ENCODE measurements at places on chromosomes 16 and 17.
A peak's percentile ranks its signal among the peaks of the same experiment; 100 is the strongest.

DNA sequence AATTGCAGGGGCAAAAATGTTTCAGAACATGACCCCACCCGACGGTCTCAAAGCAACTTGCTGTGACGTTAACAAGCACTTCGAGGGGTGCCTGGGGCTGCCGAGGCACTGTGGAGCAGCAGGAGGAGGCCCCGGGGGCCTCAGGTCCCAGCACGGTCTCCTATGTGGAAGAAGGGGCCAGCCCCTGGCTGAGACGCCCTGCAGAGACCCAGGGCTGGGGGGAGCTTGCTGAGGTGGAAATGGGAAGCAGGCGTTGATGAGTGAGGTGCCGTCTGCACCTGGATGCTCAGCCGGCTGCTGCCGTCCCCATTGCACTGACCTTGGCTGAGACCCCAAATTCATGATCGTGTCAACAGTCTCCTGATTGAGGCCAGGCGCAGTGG, 46.5 kb downstream of the NT5M start:
- DNase-seq, result no peak

- DNase-seq, result peak; percentile 57
Measured at GRCh38 chr17:7858522-7858810, 663 bp downstream of the CYB5D1 start.

DNA sequence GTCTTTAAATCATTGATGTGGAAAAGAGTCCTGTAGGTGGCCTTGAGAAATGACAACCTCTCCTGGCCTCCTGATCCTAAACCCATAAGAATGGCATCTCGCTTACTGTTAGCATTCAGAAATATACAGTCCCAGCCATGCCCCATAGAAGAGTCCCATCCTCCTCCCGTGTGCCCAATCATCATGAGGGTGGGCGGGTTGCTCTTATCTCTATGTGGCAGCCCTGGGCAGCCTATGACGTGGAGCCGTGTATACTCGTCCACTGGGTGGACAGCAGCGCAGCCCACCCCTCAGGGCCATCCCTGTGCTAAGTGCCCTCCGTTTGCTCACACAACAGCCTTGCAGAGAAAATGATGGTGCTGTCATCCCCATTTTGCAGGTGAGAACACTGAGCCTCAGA, 105.3 kb downstream of the AMFR start:
- no peak for DNase-seq

DNA sequence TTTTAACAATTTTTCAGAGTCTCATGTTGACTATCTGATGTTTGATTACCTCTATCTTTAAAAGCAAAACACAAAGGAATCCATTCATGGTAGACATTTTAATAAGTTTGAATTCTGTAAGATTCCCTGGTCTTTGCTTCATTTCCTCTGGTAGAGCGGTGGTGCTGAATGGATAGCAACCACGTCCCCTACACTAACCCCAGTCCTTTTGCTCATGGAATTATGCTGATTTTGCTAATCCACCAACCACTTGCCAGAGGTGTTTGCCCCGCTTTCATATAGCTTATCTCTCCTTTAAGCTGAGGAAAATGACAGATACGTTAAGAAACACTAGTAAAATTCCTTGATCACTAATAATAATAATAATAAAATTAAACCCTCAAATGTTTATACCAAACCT, 9.5 kb downstream of the KCNJ16 start:
- DNase-seq, result no peak

GRCh38 chr17:38746849-38747462, 1.2 kb downstream of the PCGF2 start:
- no peak for DNase-seq

DNA sequence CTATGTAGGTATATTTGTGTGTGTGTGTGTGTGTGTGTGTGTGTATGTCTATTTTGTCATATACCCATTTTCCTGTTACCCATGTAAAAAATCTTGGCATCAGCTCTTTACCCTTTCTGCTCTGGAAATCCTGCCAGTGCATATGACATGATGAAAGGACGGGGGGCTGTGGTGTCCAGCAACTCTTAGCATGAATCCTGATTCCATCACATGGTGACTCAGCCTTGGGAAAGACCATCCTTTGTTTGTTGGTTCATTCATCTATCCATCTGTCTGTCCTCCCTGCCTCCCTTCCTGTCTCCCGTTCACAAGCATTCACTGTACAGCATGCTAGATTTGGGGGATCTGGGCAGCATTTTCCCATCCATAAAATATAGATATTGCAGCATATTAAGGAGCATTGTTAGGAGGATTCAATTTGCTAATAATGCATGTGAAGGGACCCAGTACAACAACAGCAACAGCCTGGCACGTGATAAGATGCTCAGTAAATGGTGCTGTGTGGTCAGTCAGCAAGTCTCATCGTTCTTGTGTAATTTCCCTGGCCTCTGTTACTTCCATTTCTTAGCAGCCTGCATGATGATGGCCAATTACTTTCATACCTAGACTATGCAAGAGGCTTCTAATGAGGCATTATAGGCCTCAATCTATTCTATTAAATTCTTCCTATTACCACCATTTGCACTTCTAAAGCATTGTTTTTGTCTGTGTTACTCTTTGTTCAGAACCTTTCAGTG, 191.0 kb downstream of the PRKCA start:
- DNase-seq, result no peak

- no peak for DNase-seq
Measured at GRCh38 chr17:73446617-73447016, 134.8 kb upstream of the CDC42EP4 start.

GRCh38 chr16:471353-472198, 46.1 kb downstream of the RAB11FIP3 start:
- no peak for DNase-seq

DNA sequence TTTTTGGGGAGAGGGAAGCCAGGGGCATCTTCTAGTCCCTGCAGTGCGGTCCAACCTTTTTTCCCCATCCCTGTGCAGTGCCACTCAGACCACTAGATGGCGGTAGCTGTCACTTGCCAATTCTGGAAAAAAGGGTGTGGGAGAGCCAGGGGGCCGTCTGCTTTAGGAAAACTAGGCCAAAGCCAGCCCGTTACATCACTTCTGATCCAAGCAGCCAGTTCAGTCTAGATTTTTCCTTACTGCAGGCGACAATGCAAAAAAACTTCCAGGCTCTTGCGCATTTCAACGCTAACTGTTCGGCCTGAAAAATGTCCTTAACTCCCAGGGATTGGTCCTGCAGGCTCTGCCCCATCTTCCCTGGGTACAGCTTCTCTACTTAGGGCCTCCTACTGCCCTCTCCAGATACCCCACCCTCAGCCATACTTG, 69.2 kb upstream of the CES5A start:
- peak; percentile 2 for DNase-seq

DNA sequence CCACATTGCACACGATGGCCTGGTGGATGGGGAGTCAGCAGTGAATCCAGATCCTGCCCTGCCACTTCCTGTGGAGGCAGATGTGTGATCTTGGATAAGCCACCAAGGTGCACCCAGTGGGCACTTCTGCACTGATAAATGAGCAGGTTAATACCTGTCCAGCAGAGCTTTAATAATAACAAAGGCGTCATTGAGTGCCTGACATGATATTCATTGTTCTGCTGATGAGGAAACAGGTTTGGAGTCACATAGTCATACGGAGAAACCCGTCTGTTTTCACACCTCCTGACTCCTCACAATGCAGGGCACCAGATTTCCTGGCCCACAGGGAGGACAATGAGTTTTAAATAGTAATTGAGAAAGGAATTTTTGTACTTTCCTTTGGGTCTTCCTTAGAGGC, 324.6 kb upstream of the CDH5 start:
- DNase-seq, result no peak

DNA sequence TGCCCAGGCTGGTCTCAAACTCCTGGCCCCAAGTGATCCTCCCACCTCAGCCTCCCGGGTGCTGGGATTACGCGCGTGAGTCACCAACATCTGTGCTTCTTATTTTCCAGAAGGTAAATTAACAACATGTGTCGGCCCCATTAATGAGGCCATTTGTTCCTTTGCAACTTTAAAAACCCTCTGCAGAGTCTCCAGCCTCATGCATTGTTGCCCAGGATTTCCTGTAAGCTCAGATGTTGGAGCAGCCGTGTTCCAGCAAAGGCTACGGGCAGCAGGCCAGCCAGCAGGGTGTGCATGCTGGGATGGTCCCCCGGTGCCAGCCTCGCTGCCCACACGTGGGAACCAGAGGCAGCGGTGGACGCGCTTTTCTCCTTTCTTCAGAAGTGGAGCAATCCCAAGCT, 19.1 kb upstream of the HEXD start:
- DNase-seq, result no peak

DNA sequence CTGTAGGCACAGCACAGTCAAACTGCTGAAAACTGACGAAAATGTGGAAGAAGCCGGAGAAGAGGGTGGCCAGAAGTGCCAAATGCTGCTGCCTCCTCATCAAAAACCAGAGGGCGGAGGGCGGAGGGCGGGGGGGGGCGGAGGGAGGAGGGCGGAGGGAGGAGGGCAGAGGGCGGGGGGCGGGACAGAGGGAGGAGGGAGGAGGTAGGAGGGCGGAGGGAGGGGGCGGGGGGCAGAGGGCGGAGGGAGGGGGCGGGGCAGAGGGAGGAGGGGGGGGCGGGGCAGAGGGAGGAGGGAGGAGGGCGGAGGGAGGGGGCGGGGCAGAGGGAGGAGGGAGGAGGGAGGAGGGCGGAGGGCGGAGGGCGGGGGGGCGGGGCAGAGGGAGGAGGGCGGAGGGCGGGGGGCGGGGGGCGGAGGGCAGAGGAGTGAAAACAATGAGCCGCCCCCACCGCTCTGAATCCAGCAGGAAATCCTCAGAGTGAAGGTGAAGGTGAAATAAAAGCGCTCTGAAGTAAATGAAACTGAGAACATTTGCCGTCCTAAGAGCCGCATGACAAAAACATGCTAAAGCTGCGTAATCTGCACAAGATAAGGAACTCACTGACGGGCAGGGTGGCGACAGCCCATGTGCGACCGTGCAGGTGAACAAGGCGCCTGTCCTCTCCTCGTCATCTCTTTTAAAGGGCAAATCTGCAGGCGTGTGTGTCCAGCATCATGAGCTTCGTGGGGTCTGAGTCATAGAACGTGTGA, 22.6 kb upstream of the CBFA2T3 start:
- no peak for DNase-seq

GRCh38 chr17:30360086-30360808, 18.5 kb upstream of the CPD start:
- DNase-seq, result no peak

- no peak for DNase-seq
Measured at GRCh38 chr17:68289473-68289872, 1.5 kb downstream of the SLC16A6 start.

- no peak for DNase-seq
Measured at GRCh38 chr16:23424292-23424958, 28.6 kb downstream of the COG7 start.

- DNase-seq, result no peak
Measured at GRCh38 chr16:88602091-88602490, 31.9 kb downstream of the ZC3H18 start.

- DNase-seq, result peak; percentile 58
Measured at GRCh38 chr17:45224671-45225050, 3.0 kb downstream of the FMNL1 start.

DNA sequence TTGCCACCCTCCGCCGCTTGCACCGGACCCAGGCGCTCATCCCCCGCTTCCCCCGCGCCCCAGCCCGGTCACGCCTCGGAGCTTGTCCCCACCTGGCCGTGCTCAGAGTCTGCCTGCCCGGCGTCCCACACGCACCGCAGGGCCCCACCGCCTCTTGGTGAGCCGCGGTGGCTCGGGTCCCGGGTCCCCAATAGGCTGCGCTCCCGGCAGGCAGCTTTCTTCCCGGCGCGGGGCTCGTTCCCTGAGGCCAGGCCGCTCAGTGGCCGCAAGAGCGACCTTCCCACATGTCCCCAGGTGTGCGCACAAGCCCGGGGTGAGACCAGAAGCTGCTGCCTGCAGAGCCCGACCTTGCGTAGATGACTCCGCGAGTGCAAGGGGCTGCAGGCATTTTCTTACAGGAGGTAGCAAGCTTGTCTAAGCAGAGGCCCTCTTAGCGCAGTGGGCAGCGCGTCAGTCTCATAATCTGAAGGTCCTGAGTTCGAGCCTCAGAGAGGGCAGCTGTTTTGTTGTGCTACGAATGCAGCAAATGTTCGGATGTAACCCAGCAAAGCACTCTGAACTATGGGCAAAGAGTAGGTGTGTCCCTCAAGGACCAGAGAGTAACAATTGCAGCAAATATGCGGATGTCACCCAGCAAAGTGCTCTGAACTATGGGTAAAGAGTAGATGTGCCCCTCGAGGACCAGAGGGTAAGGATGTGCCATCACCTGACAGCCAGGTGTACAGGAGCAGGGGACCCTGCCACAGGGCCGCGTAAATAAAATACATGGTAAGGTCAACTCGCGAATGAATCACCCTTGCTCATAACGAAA, 15.6 kb downstream of the TLE7 start:
- DNase-seq, result no peak

GRCh38 chr17:72872396-72872795, 220.1 kb downstream of the SLC39A11 start:
- DNase-seq, result no peak

- no peak for DNase-seq
Measured at GRCh38 chr17:57419940-57420550, 163.7 kb downstream of the MSI2 start.

DNA sequence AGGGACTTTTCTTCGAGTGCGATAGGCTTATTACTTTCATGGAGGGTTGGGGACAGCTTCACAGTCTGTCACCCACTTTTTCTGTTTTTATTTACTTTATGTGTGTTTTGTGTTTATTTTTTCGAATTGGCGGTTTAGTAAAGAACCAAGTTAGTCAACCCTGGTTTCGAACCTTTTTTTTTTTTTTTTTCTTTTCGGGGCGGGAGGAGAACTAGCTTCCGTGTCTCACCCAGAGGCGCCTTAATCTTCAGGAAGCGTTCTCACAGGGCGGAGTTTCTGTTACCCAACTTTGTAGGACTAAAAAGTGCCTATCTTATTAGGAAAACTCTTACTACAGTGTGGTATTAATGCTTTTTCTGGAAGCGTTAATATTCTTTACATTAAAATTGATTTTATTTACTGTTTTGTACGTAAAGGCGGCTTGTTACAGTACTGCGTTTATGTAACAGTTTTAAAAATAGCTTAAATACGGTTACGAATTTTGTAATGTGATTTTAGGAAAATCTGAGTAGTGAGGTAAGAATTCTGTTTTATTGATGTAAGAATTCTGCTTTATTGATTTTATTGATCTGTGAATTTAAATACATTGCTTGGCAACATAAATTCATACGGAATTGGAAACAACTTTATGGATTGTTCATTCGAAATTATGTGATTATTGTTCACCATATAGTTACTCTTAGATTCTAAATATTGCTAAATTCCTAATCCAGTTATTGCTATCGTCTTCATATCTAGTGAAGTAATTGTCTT, 885 bp downstream of the ZNF207 start:
- peak; percentile 26 for DNase-seq

DNA sequence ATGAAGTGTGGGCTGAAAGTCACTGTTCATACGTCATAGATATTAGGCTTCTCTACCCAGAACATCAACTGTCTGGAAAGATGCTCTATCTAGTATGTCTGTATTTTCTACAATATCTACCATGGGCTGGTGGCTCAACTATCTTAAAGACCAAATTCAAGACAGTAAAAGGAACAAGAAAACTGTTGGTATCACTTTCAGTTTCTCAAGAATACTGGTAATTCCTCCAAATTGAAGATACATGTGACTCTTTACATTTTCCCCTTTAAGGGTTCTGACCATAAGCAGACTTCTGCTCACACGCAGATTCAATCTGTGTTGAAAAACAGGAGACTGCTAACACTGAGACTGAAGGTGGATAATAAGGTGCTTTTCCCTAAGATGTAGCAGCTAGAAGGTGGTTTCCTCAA, 24.2 kb downstream of the XPO6 start:
- DNase-seq, result peak; percentile 20

- DNase-seq, result no peak
Measured at GRCh38 chr17:65455154-65455971, 106.1 kb downstream of the AXIN2 start.
